Natural killer cell (primary cell): ENCODE measurements at places on chromosomes 13 and 19. TPM values are rescaled to one million over a fixed set of nuclear protein-coding genes. Genes with fewer than 3 reads are reported as not detected.

- DNase-seq = no peak
These were observed 5.7 kb downstream of the OPA3 start for GRCh38 chr19:45578861-45579260.

DNA sequence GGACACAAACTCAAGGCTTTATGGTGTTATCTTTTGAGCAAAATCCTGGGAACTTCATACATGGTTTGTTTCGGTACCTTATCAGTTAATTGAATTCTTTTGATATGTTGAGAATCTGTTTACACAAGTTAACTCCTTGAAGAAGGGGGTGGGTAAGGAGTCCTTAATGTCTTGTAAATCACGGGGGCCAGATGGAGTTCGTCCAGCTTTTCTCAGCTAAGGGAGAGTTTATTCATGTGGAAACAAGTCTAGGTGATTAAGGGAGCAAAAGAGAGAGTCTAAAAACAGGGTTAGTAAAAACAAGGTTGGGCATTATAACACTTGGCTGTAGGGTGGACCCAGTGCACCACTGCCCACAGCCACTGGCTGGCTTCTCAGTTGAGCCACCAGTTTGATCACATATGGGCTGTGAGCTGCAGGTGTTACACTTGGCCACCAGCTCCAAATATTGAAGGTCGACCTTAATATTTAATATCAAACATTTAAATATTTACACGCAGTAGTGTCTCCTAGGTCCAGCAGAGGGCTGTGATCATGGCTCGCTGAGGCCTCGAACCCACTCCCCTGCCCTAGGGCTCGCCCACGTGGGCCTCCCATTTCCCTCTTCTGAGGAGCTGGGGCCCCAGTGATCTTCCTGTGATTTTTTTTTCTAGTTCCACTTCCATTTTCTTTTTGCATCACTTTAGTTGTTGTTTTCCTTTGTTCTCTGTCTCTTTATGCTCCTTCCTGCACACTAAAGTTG is 21.0 kb upstream of the ZNF43 start:
- DNase-seq = no peak

Gene ZNF506
- total RNA-seq = 44.0 TPM

Gene ZNF420
- total RNA-seq = 6.4 TPM

Gene ICAM4
- 1.3 TPM for total RNA-seq
